Stimulated activated CD8-positive, alpha-beta memory T cell treated with anti-CD3 and anti-CD28 coated beads, Interleukin-4, amount 100 ng/mL, for 4 hours (primary cell): ENCODE measurements at places on chromosomes 7 and 10.

DNA sequence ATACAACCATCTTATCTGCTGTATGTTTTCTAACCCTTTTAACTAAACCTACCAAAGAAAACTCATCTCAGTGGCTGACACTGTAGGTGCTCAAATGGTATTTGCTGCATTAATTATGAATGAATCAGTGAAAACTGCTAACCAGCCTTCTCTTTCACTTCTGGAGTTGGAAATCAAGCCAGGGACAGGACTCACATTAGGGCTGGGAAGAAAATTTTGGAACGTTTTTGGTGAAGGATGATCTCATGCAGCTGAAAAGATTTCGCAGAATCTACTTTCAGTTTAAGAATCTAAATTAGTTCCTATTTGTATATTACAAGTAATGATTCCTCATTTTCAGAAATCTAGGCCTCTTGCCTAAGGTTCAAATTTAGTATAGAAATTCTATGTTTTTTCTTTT lies 12.9 kb downstream of the MTPN start:
- DNase-seq, result no peak

DNA sequence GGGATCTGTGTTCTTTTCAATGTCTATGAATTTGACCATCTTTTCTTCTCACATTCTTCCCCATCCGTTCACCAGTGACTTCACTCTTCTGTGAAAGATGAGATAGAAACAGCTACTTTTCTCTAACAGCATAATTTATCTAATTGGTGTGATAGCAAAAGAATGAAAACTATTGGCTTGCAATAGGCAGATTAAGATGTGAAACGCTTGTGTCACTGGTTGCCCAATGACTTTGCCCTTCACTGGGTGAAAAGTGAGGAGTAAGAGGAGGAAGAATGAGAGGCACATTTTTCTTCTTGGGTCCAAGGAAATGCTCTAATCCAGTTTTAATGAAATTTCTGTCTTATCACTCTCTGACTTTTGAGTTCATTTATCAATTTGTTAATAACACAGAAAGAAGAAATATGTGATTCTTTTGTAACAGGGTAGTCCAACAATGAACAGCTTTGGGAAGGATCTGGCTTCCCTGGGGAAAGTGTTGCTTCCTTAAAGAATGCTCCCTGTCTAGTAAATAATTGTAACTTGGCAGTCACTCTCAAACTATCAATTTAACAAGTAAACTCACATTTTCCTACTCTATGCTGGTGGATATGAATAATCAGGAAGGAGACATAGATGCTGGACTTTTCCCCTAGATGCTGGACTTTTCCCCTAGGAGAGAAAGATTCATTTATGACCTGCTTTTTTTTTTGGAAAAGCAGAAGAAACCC lies 35.1 kb downstream of the BET1 start:
- DNase-seq, result no peak

DNA sequence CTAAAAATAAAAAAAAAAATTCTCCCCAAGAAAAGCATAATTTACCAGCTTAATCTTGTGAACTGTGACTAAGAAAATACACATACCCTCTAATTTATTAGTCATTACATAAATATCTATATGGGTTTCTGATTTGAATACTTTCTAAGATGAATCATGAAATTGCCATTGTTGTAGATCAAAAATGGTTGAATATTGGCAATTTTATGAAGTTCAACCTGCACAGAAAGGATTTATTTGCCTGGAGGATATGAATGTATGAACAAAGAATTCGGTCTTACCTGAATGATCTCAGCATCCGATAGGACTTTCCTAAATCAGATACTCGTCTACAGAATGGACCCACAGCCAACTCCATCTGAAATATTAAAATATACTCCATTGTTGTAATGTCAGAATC lies 61.5 kb downstream of the HBP1 start:
- DNase-seq, result no peak

DNA sequence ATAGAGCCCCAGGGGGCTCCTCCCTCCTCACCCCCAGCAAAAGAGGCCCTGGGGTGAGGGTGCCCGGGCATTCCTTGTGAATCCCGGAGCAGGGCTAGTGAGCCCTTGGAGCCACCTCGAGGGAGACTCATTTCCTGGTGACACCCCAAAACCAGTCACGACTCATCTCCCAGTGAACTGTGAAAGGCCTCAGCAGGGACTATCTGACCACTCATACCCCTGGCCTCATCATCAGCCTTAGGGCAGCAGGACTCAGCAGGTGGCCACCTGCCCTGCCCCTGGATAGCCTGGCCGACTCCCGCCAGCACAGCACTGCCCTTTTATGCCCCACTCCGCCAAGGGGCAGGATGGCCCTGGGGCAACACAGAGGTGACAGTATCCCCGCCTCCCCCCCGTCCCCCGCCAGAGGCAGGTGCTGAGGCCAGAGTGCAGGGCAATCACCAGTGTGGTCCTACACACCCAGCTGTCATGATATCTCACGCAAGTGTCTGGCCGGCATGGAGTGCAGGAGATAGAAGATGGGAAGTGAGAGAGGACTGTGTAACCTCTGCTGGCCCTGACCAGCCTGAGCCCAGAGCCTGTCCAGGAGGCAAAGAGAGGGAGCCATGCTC lies 3.2 kb downstream of the SNCG start:
- DNase-seq, result no peak

- DNase-seq, result no peak
Measured at GRCh38 chr10:78992333-78992732, 76.4 kb upstream of the ZMIZ1 start.

DNA sequence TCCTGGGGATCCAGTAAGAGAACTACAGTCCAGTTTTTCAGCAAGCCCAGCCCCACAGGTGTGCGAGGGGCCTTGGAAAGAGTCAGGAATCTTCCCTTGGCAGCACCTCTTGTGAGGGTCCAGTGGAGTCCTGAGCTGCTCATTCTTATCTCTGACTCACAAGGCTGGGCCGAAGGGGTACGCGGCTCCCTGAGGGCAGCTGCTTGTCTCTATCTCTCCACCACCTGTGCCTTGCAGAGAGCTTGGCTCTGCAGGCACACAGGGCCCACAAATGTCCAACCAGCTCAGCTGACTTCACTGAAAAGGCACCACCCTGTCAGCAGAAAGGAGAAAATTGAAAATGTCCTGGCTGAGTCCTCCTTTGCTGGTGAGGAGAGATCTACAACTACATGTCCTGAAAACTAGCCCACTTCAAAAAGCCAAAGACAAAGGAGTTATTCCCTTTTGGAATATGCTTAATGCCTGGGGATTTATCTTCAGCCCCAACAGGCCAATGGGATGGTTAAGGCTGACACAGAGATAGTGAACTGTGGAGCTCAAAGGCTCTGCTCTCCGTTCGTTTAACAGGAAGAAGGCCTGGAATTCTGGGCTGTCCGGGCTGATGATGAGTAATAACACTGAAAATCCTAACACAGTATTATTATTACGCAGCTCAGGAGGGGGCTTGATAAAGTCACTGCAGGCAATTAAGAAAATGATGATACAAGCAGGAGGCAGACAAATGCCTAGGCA lies 23.4 kb downstream of the UROS start:
- DNase-seq, result no peak

DNA sequence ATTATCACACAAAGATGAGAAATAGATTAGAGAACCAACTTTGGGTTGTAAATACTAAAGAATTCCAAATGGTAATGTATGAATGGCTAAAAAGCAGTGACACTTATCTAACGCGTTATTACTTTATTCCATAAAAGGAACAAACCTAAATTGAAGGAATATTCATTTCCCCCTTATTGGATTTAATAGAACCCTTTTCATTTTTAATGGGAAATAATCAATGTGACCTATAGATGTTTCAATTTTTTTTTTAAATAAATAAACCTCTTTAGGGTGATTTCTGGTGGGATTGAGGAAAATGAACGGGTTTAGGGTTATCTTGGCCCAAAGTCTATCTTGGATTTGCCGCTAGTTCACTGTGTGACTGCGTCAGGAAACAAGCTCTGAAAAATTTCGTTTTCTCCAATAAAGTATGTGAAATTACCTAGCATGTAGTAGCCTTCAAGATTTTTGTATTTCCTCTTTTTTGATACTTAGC lies 1.9 kb upstream of the ACBD5 start:
- DNase-seq, result no peak

GRCh38 chr10:113563306-113564088 lies 10.6 kb downstream of the HABP2 start:
- peak; percentile 34 for DNase-seq

DNA sequence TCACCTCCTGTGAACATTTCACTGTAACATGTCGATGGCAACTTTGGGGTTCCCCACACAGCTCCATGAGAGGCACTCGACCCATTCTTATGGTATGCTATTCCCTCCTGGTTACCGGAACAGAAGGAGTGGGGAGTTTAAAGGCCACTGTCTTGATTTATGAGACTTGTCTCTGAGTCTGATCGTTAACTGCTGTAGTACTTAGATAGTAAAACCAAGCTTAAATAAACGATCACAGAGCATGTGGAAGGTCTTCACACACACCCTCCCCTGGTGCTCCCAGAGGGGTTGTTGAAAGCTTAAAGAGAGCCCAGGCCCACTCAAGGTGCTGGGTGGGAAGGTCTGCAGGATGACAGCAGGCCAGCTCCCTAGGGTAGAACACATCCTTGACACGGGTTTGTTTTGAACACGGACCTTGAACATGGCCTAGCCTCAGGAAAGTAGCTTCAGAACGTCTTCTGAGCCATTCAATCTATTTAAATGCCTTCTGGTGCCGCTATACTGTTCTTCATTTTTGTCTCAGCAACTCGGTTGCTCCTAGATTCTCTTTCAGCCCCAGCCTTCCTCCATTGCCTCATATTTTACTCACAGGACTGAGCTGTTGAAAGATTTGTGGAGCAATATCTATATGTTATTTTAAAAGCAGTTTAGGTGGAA lies 335.3 kb downstream of the FGFR2 start:
- no peak for DNase-seq

GRCh38 chr7:38373155-38373554 lies 99.7 kb upstream of the TARP start:
- DNase-seq, result no peak

DNA sequence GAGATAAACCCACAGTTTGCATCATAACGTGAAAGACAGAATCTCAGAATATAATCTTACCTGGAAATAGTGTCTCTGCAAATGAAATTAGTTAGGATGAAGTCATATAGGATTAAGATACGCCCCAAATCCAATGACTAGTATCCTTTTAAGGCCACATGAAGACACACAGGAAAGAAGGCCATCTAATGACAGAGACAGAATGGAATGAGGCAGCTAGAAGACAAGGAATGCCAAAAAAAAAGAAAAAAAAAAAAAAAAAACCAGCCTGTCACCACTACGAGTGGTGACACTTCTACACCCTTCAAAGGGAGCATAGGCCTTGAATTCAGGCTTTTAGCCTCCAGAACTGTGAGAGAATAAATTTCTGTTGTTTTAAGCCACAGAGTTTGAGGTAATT lies 82.9 kb downstream of the HYCC1 start:
- DNase-seq, result no peak

- no peak for DNase-seq
Measured at GRCh38 chr10:123655751-123656150, 10.4 kb upstream of the GPR26 start.

- no peak for DNase-seq
Measured at GRCh38 chr7:23955600-23956149, 245.7 kb downstream of the STK31 start.

- DNase-seq, result no peak
Measured at GRCh38 chr7:116548506-116548905, 23.7 kb downstream of the CAV1 start.

- no peak for DNase-seq
Measured at GRCh38 chr10:75049316-75050148, 61.9 kb upstream of the SAMD8 start.

DNA sequence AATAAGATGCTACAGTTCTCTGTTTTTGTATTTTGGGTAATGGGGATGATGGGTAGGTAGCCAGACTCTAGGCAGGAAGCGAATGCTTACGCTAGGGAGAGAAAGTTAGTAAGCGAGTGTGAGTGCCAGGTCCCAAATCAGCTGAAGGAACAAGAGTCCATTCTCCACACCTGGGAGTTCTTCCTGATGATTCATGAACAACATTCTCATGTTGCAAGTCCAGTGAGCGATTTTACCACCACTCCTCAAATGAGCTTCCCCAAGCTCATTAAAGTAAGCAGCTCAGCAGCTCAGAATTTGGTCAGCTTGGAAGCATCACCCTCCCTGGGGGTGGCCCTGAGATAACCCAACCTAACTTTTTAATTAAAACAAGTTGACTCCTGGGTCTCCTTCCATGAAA lies 27.3 kb downstream of the SH3PXD2A start:
- no peak for DNase-seq

DNA sequence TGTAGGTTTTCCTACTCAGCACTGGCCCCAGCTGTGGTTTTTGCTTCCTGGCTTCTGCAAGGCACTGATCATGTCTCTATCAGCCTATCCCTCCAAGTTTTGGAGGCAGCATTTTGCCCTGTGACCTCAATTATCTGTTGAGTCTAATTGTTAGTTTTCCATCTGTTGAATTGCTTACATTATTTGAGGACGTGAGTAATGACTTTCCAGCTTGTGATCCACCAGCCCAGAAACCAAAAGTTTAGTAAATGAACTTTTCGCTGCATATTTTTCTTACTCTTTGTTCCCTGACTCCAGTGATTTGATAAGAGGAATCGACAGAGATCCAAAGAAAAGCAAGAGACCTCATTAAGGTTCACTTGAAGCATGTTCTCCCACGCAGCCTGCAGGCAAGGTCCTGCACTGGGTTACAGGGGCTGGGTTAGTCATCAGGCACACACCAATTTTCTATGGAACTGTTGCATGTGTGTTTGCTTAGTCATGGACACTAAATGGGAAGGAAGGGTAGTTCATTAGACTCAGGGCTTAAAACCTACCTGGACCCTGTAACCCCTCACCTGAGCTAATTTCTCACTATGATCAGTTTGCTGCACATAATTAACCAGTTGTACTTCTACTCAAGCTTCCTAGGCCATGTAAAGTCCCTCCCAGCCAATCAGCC lies 57.2 kb downstream of the AKR1E2 start:
- DNase-seq, result no peak

- no peak for DNase-seq
Measured at GRCh38 chr10:110077436-110078130, 69.8 kb downstream of the ADD3 start.

- no peak for DNase-seq
Measured at GRCh38 chr10:90675621-90676020, 182.2 kb downstream of the HTR7 start.

DNA sequence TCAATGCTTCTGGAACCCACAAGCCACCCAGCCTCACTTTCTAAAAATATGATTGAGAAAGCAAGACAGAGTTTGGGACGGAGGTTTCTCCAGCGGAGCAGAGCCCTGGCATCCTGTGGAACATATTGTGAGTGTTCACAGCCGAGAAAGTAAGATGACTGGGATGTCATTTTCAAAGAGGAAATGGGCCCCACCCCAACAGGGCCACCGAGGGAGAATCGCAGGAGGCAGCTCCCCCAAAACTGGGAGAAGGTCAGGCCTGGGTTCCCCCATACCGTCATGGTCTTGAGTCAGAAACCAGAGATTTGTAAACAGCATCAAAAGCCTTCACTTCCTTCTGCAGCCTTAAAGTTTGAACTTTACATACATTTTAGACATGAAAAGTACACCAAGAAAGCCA lies 560.0 kb downstream of the PTPRN2 start:
- DNase-seq, result no peak

DNA sequence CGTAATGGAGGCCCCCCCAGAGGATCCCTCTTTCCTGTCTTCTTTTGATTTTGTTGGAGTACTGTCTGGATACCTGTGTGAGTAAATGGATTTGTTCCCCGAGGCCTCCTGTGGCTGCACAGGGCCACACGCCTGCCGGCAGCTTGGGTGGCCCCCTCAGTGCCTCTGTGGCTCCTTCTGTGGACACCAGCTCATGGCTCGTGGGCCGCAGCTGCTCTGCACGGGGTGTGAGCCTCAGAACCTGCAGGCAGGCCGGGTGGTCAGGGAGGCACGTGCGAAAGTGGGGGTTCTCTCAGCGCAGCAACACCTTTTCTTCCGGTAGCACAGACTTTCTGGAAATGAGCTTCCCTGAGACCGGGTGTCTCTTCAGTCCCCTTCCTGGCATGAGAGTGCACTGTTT lies 70.3 kb downstream of the WDR37 start:
- no peak for DNase-seq
